ENCODE measurements at places on chromosomes 12 and 14. TPM values are rescaled to one million over a fixed set of nuclear protein-coding genes. Genes with fewer than 3 reads are reported as not detected.

DNA sequence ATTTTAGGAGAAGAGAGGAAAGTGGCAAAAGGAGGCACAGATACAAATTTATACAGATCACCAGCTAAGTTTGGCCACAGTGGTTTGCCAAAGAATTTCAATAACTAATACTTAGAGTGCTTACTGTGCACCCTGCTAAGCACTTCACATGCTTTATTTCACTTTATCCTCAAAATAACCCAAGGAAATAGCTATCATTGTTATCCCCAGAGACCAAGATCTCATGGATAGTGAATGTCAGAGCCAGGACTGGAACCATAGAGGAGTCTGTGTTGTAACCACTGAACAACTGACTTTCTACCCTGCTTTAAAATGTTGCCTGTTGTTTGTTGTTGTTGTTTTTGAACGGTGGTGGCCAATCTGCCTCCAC is 1.3 kb upstream of the TCP11L2 start:
- no peak for DNase-seq
- peak overlapping the region; percentile 98 for H3K27ac ChIP-seq
- no peaks in the 10 kb centered on the region for H3K27me3 ChIP-seq
- peak overlapping the region; percentile 97 for H3K4me3 ChIP-seq
- peaks cover 49% of the 10 kb centered on the region for H3K4me1 ChIP-seq
- no peaks in the 10 kb centered on the region for H3K36me3 ChIP-seq

GRCh38 chr12:98471085-98471484 is 44.3 kb upstream of the TMPO start:
- H3K36me3 ChIP-seq: no peaks in the 10 kb centered on the region
- H3K27me3 ChIP-seq: no peaks in the 10 kb centered on the region
- no peak overlapping the region for H3K4me3 ChIP-seq
- DNase-seq: no peak
- no peak overlapping the region for H3K27ac ChIP-seq
- H3K4me1 ChIP-seq: no peaks in the 10 kb centered on the region

DNA sequence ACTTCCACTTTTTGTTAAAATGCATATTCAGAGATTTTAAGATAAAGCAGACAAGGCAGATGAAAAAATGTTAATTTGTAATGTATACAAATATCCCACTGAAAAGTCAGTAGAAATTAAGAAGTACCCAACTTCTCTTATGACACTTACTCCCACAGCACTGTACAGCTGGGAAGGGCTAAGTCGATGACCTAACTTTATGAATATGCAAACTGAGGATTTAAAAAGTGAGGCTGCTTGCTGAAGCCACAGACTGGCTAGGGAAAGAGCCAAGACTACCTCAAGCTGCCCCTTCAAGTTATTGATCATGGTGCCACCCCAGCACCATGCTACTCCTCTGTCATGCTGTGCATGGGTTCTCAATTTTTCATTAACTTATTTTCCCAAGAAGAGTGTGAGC is 17.0 kb downstream of the PPM1H start:
- no peak overlapping the region for H3K27ac ChIP-seq
- no peaks in the 10 kb centered on the region for H3K27me3 ChIP-seq

- no peak for DNase-seq
- H3K4me1 ChIP-seq: no peaks in the 10 kb centered on the region
- H3K27ac ChIP-seq: no peak overlapping the region
- H3K4me3 ChIP-seq: no peak overlapping the region
Measured at GRCh38 chr14:102450206-102451063, 59.1 kb downstream of the ANKRD9 start.

GRCh38 chr12:123485756-123486155 is 27.8 kb downstream of the SNRNP35 start:
- peaks cover 10% of the 10 kb centered on the region for H3K36me3 ChIP-seq
- no peak overlapping the region for H3K27ac ChIP-seq
- H3K4me1 ChIP-seq: no peaks in the 10 kb centered on the region
- DNase-seq: no peak
- no peaks in the 10 kb centered on the region for H3K27me3 ChIP-seq

GRCh38 chr12:114949058-114949820 is 265.3 kb upstream of the TBX3 start:
- no peaks in the 10 kb centered on the region for H3K27me3 ChIP-seq
- no peak for DNase-seq
- H3K36me3 ChIP-seq: no peaks in the 10 kb centered on the region
- H3K27ac ChIP-seq: no peak overlapping the region
- H3K4me1 ChIP-seq: peaks cover 7% of the 10 kb centered on the region
- no peak overlapping the region for H3K4me3 ChIP-seq

DNA sequence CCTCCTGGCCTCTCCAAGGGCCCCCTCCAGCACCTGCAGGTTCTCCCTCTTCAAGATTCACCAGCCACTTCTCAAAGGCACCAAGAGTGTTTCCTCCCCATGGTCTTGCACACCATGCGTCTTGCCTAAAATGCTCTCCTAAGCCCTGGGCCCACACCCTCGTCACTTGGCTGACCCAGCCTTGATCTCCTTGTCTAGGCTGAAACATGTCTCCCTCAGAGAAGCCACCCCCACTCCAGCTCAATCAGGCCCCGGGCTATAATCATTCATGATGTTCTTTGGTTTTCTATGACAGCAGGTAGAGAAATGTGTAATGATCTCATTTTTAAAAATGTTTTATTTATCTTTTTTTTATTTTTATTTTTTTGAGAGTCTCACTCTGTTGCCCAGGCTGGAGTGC is 88.1 kb downstream of the EFCAB11 start:
- no peaks in the 10 kb centered on the region for H3K27me3 ChIP-seq
- no peak overlapping the region for H3K27ac ChIP-seq
- H3K4me1 ChIP-seq: no peaks in the 10 kb centered on the region
- no peak overlapping the region for H3K4me3 ChIP-seq
- no peak for DNase-seq
- H3K36me3 ChIP-seq: no peaks in the 10 kb centered on the region

DNA sequence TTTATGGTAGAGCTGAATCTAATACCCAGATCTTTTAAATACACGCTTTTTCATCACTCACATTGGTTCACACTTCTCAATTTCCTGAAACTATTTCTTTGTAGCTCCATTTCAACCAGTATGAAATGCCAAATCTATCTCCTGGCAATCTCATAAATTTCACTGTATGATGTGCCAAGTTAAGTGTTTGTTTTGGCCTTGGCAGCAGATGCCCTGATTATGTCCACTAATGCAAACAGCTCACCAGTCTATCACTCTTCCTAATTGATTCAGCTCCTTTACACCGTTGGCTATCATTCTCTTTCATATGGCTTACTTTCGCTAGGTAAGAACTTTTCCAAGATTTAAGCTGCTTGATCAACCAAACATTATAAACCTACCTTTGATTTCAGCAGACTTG is 58.6 kb downstream of the ZFC3H1 start:
- DNase-seq: no peak
- peaks cover 35% of the 10 kb centered on the region for H3K36me3 ChIP-seq
- no peak overlapping the region for H3K27ac ChIP-seq
- no peaks in the 10 kb centered on the region for H3K27me3 ChIP-seq
- no peak overlapping the region for H3K4me3 ChIP-seq

DNA sequence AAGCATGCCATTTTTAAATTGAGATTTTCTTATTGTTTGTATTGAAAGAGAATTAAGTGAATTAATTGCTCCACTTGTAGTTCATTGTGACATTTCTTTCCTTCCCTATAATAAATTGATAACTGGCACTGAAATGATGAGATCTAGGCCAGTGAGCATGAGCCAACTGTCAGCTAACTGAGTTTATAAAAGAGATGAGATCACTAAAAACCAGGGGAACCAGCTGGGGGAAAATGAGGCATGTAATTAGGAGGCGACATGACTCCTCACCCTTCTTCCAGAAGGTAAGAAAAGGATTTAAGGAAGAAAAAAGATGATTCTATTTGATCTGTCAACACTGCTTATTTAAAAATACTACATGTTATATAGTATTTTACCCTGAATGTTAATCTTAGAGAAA is 104.5 kb upstream of the DNM1L start:
- no peak overlapping the region for H3K4me3 ChIP-seq
- no peak for DNase-seq
- peaks cover 28% of the 10 kb centered on the region for H3K36me3 ChIP-seq
- no peak overlapping the region for H3K27ac ChIP-seq
- H3K4me1 ChIP-seq: peaks cover 9% of the 10 kb centered on the region
- no peaks in the 10 kb centered on the region for H3K27me3 ChIP-seq

DNA sequence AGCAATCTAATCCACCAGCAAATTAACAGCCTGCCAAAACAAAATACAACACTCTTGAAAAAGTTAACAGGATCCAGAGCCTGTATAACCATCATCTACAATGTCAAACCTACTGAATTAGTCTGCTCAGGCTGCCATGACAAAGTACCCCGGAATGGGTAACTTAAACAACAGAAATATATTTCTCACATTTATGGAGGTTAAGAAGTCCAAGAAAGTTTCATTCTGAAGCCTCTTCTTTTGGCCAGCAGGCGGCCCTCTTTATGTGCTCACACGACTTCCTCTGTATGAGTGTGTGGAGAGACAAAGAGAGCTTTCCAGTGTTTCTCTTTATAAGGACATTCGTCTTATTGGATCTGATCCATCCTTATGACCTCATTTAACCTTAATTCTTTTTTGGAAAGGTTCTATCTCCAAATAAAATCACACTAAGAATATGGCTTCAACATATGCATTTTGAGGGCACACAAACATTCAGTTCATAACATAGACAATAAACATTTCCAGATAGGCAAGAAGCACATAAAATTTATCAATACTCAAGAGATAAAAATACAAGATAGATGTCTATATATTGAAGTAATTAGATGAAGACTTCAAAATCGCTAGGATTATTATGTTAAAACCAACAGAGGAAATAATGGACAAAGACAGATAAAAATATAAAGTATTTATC is 5.9 kb upstream of the RERG start:
- peak; percentile 52 for DNase-seq
- H3K36me3 ChIP-seq: no peaks in the 10 kb centered on the region
- no peaks in the 10 kb centered on the region for H3K4me1 ChIP-seq
- H3K27ac ChIP-seq: no peak overlapping the region

DNA sequence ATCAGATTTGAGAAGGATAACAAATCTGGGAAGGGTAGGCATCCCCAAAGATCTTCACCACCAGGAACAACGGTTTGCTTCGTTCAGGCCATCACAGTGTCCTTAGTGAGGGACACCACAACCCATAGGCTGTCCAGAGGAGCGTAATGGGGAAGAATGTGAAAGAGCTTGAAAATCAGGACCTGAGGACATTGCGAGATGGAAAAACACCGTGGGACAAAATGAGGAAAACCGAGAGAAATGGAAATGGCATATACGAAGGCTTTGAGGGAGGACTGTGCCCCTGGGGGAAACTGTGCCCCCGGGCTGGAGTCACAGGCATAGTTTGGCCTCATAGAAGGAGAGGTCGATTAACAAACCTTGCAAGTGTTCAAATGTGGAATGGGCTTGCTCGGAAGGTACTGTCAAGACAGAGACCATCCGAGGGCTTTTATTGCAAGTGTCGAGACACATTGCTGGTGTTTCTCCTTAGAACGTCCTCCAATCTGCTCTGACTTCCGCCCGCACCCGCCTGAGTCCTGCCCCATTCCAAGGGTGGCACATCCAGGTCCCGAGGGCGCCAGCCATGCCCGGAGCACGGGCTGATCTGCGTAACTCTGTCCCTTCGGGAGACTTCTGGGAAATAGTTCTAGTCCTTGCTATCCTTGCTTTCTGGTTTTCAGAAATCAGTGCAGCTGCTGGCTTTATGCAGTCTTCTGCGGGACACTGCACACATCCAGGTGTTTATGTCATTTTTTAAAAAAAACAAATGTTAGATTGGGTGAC is 885 bp upstream of the PALS1 start:
- H3K4me3 ChIP-seq: peak overlapping the region; percentile 88
- DNase-seq: peak; percentile 82
- peaks cover 9% of the 10 kb centered on the region for H3K4me1 ChIP-seq
- no peaks in the 10 kb centered on the region for H3K27me3 ChIP-seq

DNA sequence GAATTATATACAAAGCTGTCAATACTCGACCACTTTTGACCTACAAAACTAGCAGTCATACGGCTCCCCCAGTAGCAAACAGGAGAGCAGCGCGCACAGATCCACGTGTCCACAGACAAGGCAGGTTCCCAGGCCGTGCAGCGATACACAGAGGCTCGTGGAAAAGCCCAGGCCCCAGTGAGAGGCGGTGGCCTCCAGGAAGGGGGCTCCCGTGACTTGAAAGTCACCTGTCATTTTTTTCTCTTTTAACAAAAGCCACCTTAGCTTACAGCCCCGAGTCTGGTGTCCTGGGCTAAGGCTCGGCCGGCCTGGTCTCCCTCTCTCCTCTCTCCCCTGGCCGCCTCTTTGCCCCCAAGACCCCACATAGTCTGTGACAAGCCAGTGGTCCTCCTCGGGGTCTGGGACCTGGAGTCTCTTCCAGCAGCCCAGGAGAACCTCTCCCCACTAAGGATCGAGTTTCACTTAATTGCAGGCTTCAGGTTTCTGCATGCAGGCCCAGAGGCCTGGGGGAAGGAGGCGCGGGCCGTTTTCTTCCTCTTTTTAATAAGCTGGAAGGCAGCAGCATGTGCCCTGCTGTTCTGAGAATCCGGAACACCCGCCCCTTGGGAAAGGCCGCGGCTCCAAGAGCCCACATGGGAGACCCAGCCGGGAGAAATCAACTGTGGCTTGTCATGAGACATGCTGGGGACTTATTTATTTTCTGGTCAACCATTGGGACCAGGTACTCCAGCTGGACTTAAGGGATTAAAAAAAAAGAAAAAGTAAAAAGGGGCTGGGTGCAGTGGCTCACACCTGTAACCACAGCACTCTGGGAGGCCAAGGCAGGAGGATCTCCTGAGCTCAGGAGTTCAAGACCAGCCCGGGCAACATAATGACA is 15.9 kb downstream of the NCOR2 start:
- peak; percentile 88 for DNase-seq
- no peaks in the 10 kb centered on the region for H3K27me3 ChIP-seq
- H3K36me3 ChIP-seq: no peaks in the 10 kb centered on the region
- peak overlapping the region; percentile 71 for H3K27ac ChIP-seq
- H3K4me1 ChIP-seq: peaks cover 83% of the 10 kb centered on the region

GRCh38 chr14:56207626-56208292 is 89.5 kb downstream of the PELI2 start:
- peaks cover 14% of the 10 kb centered on the region for H3K4me1 ChIP-seq
- H3K27ac ChIP-seq: no peak overlapping the region
- no peaks in the 10 kb centered on the region for H3K27me3 ChIP-seq
- no peak overlapping the region for H3K4me3 ChIP-seq

- no peak for DNase-seq
- no peak overlapping the region for H3K4me3 ChIP-seq
- no peak overlapping the region for H3K27ac ChIP-seq
- H3K27me3 ChIP-seq: no peaks in the 10 kb centered on the region
- no peaks in the 10 kb centered on the region for H3K36me3 ChIP-seq
Measured at GRCh38 chr12:43882578-43883178, 46.8 kb downstream of the TMEM117 start.

ITGA5 gene
- 97.1 TPM for total RNA-seq

SYCP3 gene
- 0.71 TPM for total RNA-seq

KMT2D gene
- total RNA-seq: 114 TPM

IKBIP gene
- 13.4 TPM for total RNA-seq

LTBR gene
- total RNA-seq: 122 TPM

NINJ2 gene
- 18.1 TPM for total RNA-seq

All from lower lobe of right lung (tissue), 2 donors.